NCI-H226 (cell line): ENCODE measurements at places on chromosomes 4 and X.

- DNase-seq, result peak; percentile 99
Measured at GRCh38 chrX:318739-319578, at the start of gene GTPBP6. Gene GTPBP6, minus strand, starts transcription at chrX:318796. Its CDS starts 9 bp downstream, at chrX:318787.

GRCh38 chr4:12729384-12729783, 754.8 kb downstream of the RAB28 start:
- no peak for DNase-seq

DNA sequence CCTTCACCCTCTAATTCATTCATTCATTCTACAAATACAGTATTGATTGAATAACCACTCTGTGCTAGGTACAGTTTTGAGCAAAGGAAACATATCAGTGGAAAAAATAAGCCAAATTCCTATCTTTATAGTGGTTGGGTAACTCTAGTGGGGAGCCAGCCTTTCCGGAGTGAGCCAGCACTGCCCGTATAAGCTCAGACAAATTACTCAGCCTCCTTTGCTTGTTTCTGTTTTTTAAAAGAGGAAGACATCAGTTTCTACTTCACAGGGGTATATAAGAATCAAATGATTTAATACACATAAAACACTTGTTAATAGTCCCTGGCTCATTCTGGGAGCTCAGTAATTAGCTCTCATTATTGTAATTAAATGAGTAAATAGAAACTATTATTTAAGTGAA, 238.2 kb upstream of the MAD2L1 start:
- DNase-seq, result no peak

DNA sequence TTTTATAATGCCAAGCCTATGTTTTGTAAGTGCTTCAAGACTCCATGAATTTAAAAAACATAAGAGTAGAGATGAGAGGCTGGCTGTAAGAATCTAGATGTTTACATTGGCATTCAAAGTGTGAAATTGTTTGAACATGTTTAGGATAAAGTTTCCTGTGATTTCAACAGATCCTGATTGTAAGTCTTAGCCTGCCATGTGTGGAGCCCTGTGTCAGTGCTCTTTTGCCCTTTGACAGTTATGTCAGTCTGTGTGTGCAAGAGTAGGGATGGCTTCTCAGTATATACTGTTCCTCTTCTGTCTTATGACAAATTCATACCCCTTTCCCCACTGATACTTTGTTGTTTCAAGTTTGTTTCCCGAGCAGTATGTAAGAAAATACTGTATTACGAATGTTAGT, 68.2 kb downstream of the USP9X start:
- DNase-seq, result no peak

DNA sequence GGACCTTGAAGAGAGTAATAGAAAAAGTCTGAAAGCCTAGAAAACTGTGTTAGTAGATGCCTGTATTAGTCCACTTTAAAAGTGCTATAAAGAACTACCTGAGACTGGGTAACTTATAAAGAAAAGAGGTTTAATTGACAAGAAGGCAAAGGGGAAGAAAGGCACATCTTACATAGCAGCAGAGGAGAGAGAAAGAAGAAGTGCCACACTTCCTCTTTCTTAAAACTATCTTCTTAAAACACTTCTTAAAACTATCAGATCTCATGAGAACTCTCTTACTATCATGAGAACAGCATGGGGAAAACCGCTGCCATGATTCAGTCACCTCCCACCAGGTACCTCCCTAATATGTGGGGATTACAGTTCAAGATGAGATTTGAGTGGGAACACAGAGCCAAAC, 18.8 kb upstream of the COL25A1 start:
- no peak for DNase-seq

DNA sequence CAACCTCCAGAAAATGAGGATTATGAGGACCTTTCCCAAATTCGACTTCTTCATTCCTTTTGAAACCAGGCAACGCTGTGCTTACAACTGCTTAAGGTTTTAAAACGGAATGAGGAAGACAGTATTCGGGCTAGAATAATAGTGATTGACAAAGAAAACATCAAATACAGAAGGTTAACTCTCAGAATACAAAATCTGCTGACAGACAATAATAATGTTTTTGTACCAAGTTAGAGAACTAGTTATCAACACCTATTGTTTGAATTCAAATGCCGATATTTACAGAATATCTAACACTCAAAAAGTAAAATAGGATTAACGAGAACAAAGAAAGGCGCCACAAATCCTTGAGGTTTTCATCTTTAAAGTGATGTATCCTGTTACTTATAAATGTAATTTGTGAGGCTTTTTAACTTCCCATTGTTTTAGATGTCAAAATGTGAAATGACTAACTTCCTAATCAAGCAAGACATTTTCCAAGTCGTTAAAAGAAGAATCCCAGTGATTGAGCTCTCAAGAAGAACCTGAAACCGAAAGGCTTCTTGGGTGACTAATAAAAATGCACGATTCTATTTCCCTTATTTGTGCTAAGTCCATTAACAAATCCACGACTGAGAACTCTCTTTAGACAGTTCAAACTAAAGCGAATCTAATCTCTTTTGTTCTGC, 118.3 kb downstream of the SORBS2 start:
- DNase-seq, result no peak

DNA sequence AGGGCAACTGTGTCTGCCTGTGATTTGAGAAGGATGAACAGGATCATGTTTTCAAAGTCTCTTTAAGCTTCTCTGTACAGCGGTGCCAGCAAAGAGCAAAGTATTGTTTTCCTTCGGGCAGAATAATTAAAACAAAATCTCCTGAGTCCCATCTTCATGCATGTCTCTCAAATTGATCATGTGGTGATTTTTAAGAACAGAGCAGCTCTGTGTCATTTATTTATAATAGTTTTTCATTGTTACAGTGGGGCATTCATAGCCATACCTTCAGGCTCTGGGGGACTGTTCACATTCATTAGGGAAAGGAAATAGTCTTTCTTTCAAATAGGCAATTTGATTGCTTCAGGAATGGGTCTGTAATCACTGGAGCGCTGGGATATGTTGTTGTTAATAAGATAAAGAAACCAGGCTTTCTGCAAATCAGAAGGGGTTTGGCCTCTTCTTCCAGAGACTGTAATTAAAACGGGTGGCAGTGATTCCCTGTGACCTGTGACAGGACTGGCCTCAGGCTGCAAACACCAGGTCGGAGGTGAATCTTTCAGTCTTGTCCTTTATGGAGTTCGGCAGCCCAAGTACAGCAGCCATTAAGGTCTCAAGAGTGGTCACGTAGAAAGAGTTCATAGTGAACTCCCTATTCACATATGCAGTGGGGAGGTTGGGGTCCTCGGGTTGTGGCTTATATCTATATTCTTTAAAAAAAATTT, 29.3 kb upstream of the CBR4 start:
- DNase-seq, result no peak

DNA sequence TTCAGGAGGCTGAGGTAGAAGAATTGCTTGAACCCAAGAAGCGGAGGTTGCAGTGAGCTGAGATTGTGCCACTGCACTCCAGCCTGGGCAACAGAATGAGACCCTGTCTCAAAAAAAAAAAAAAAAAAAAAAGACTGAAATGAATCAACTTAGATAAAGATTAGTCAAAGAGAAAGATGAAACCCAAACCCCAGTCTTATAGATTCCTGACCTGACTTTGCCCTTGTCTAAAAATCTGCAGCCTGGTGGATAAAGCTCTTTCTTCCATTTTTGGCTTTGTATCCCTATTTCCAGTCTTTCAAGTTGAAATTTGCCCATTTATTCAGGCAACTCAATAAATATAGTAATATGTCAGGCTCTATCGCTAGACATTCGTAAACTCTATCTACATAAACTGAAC, 39.3 kb upstream of the SPINK2 start:
- DNase-seq, result no peak

GRCh38 chrX:68018248-68019203, 414.8 kb downstream of the OPHN1 start:
- DNase-seq, result peak; percentile 5

- DNase-seq, result no peak
Measured at GRCh38 chrX:131675596-131676194, 131.8 kb downstream of the OR13H1 start.

- DNase-seq, result no peak
Measured at GRCh38 chrX:23344238-23344903, 9.7 kb downstream of the PTCHD1 start.

DNA sequence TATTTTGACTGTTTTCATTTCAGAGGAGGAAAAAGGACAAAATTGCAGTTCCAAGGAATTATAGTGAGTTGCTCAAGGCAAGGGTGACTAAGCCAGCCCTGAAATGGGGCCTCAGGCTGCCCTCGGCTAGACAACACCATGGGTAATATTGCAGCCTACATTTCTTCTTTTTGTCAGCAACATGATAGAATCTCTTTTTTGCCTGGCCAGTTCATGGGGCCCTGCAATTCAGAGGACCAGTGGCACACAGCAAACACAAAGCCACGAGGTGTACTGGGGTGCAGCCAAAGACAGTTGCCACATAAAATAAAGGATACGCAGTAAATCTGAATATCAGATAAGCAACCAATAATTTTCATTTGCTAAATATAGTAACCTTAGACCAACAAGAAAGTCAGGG, 41.8 kb downstream of the RBM47 start:
- peak; percentile 47 for DNase-seq

DNA sequence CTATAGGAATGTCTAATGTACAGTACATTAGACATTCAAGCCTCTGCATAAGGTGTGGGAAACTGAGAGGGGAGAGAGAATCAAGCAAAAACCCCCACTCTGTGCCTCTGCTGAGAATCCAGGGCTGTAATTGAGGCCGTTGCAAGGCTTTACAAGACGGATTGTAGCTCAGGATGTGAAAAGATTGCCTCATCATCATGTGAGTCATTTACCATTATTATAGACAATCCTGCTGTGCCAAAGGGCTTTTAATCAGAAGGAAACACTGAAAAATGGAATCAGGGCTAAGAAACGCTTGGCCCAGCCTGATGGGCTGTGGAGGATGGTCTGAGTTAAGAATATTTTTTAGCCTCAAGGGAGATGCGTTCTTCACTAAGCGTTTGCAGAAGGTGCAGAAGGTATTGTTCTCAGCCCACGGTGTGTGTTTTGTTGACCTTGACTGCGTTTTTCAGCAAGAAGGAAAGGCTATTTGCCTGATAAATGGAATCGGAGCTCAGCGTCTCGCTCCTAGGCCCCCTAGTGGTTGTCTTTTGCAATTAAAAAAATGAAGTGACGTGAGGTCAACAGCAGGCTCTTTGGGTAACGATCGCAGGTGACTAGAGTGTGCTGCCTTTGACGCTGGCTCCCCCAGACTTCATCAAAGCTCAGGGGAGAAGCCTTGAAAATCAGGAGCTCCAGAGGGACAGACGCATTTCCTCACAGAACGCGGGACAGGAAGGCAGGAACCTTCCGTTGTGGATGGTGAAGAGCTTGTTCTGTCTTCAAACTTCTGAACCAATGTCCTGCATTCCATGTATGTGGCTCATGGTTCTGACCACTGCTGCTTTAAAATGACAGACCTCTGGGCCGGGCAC, 18.1 kb upstream of the CHRNA9 start:
- DNase-seq, result peak; percentile 68

DNA sequence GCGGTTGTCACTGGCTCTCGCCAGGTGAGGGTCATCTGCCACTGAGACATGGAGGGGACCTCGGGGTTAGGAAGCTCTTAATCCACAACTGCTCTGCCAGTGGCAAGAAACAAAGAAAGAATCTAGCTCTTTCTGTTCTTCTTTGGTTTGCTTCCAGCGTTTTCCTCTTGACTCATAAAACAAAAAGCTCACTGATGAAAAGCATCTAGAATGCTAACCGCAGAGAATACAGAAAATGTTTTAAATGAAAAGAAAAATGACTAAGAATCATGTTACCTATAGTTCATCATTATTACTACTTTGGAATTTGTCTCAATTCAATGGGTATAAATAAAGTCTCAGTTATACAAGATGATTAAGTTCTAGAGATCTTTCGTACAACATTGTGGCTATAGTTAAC, 274.8 kb upstream of the TENM3 start:
- DNase-seq, result peak; percentile 16

DNA sequence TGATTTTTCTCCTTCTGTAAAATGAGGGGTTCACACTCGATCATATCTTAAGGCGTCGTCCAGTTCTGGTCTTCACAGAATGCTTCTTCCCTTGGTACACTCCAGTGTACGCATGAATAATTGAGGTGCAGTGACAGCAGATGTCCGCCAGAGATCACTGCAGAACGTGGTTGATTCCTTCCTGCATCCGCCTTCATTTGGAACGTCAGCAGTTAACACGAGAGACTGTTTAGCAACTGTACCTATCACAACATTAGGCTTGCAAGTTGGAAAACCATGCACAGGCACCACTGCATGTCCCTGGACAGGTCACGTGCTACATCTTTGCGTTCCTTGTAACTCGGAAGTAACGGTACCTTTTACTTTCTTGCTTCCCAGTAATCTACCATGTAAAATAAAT, 66.0 kb upstream of the GEMIN8 start:
- peak; percentile 3 for DNase-seq

DNA sequence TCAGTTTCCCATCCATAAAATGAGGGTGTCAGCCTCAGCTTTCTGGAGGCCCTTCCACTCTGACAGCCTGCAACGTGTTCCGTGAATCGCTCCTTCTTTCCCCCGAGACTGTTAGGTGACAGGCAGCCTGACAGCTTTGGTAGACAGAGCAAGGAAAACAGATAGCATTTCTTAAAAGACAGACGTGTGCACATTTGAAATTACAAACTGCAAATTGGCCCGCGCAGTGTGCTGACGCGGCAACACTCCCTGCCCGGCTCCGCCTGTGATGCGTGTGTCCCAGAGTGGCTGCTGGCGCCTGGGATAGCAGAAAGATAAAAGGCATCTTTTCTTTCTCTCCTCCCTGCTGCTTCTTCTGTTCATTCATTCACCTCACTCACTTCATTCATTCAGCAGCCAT, 245.3 kb downstream of the AFAP1 start:
- DNase-seq, result no peak

GRCh38 chr4:47606482-47606881, 121.4 kb downstream of the ATP10D start:
- no peak for DNase-seq

DNA sequence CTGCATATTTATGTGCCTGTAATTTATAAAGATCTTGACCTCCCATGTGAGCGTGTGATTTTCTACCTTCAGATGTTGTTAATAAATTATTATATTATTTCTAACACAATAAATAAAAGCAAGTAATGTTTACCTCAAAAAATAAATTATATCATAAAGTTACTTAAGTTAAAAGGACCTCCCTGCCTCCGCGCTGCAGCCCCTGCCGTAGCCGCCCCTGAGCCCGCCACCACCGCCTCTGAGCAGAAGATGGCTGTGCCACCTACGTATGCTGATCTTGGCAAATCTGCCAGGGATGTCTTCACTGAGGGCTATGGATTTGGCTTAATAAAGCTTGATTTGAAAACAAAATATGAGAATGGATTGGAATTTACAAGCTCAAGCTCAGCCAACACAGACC, 119.6 kb upstream of the BRWD3 start:
- DNase-seq, result no peak

DNA sequence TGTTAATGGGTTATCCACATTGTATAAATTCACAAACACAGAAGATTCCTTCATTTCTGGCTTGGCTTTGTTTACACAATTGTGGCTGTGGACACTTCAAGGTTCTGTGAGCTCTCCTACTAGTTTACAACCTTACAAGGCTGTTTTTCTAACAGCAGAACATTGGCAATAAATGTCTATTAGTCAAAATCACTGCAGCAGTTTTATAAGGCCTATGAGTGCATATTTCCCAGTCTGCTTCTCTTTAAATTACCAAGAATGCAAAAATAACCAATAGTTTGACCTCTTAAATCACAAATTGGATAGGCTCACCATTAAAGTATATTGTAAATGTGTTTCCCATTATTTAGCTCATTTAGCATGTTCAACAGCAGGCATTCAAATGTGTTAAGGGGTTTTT, 239.2 kb downstream of the DKK2 start:
- DNase-seq, result no peak

GRCh38 chr4:107452717-107453630, 267.1 kb downstream of the PAPSS1 start:
- no peak for DNase-seq

GRCh38 chr4:112896609-112897190, 152.8 kb upstream of the ANK2 start:
- no peak for DNase-seq

GRCh38 chr4:153418121-153418520, 48.0 kb upstream of the TMEM131L start:
- DNase-seq, result no peak
